ENCODE measurements at places on chromosomes 2 and 18. TPM values are rescaled to one million over a fixed set of nuclear protein-coding genes. Genes with fewer than 3 reads are reported as not detected.

DNA sequence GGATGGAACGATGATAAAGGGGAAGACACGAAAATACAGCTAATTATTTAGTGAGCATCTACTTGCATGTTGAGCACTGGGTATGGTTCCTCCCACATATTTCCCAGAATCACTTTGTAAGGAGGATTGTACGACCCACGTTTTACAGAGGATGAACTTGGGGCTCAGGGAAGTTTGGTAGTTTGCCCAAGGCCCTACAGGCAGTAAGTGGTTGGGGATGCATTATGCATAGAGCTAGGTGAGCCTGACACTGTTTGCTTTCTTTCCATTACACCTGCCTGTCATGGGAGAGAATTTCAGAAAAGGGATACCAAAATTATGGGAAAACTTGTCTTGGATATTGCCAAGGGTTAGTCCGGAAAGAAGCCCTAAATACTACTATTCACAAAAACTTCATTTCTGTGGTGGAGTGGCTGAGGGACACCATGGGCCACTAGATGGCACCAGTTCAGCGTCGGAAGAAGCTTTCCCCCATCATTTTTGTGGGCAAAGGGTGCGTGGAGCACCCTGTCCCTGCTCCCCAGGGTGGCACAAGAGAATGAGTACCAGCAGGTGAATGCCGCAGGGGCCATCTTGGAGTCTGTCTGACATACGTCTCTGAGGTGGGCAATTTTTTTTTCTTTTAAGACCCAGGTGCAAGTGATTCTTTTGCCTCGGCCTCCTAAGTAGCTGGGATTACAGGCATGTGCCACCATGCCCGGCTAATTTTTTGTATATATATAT lies 23.5 kb upstream of the C18orf32 start:
- DNase-seq: peak; percentile 71

DNA sequence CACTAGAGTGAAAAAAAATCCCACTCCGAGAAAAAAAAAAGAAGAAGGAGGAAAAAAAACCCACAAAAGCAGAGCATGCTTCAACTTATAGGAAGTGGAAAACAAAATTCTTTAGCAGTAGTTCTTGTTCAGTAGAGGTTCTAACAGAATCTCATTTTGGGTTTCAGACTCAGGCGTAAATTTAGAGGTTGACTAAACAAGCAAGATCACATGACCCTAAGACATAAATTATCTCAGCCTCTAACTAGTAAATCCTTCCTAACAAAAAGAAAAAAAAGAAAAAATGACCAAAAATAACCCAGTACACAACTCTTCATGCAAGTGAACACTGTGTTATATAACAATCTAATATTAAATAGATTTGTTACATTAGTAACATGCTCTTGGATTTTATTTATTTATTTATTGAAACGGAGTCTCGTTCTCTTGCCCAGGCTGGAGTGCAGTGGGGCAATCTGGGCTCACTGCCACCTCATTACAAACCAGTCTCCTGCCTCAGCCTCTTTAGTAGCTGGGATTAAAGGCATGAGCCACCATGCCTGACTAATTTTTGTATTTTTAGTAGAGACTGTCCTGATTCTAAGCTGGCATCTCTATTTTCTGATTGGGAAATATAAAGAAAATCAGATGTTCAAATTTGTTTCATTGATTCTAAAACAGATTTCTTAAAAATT lies 35.4 kb downstream of the PPP4R3B start:
- DNase-seq: no peak

DNA sequence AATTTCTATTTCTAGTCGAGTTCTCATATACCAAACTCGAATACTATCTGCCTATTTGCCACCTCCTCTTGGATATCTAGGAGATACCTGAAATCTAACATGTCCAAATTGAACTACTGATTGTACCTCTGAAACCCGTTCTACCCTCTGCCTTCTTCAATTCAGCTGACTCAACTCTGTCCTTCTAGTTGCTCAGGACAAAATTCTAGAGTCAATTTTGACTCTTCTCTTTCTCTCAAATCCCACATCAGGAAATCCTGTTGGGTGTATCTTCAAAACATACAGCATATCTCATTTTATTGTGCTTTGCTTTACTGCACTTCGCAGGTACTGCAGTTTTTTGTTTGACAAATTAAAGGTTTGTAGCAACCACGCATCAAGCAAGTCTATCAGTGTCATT lies 137.8 kb downstream of the ZAP70 start:
- no peak for DNase-seq

GRCh38 chr18:30177056-30177455 lies 865.5 kb downstream of the DSC3 start:
- DNase-seq: no peak

- DNase-seq: no peak
Observed at GRCh38 chr18:34929336-34929780, 111.9 kb upstream of the MAPRE2 start.

DNA sequence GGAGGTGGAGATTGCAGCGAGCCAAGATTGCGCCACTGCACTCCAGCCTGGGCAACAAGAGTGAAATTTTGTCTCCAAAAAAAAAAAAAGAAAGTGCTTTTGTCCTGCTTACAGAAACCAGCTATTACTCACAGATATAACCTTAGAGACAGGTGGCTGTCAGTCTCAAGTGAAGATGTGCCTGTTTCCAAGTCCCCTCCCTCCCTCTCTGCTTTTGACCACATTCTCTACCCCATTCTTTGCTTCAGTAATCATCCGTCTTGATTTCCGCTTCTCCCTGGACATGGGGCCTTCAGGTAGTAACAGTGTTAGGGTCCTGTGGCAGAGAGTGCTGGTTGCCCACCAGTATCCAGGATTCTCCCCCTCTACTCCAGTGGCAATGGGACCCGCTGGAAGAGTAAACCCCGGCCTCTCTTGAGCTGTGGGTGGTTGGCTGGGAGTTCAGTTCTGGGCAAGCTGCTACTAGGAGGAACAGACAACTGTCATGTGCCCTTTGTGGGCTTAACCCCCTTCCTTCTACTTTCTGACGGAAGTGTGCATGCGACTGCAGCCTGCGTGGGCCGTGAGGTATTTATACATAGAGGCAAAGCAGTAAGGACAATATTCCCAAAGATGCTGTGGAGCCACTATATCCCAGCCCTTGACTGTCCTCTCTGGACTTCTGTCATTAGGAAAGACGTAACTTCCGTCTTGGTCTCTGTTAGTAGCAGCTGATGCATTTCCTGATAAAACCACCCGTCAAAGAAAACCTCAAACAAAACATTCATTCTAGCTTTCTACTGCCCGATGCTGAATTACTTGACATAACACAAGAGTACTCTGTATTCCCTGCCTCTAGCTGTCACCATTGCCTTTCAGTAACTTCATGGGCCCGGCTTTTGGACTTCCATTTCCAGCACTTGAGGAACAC lies 17.8 kb downstream of the PDCL3 start:
- DNase-seq: no peak

DNA sequence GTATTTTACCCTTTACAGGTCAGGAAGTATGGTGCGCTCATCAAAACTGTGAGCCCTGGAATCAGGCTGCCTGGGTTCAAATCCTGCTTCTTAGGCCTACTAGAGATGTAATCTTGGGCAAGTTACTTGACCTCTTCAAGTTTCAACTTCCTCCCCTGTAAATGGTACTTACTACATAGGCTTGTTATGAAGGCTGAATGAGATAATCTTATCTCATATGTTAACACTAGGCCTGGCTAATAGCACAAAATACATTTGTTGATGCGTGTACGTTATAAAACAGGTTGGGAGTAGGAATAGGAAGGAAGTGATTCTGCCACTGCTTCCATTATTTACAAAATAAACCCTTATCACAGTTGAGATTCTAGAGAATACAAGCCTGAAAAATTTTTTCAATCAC lies 1.7 kb upstream of the RFTN2 start:
- DNase-seq: no peak

GRCh38 chr2:189552334-189552990 lies 28.1 kb downstream of the SLC40A1 start:
- no peak for DNase-seq

DNA sequence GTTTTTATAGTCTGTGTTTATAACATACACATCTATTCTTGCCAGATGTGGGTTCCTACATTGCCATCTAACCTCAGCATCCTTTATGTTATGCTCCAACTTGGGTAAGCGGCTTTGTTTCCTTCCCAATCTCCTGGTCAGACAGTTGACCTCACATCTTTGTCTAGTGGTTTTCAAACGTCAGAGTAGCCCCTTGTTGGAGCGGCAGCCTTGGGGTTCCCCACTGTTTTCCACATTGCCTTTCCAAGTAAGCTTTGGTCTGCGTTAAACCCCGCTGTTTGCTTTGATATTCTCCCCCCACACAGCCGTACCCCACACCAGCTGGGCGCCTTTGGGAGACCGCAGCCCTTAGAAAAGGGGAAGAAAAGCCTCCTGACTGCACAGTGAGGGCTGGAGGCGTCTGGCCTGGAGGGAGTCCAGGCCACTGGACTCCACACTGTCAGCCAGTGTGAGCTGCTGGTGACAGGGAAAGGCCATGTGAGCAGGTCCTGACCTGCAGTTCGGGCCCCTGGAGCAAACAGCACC lies 83.3 kb downstream of the MALT1 start:
- DNase-seq: no peak

GRCh38 chr2:240584486-240585031 lies 2.0 kb upstream of the CAPN10 start:
- peak; percentile 65 for DNase-seq

GRCh38 chr2:147231607-147232006 lies 613.2 kb upstream of the ACVR2A start:
- DNase-seq: no peak

DNA sequence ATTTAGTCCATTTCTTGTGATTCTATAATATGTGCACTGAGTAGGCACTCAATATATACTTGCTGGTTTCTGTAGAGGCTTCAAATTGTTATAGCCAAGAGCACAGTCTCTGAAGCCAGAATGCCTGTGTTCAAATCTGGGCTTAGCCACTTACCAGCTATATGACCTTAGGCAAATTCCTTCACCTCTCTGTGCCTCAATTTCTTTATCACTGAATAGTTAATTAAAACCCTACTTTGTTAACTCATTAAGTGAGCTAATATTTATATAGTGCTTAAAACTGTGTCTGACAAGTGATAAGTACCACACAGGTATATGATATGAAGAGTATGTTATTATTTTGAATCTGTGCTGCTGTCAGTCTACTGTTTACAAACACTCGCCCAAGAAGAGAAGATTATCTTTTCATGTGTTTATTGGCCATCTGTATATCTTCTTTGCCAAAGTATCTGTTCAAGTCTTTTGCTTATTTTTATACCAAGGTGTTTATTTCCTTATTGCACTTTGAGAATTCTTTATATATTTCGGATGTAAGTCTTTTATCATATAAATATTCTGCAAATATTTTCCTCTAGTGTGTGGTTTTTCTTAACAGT lies 1.3 kb upstream of the RIT2 start:
- no peak for DNase-seq

DNA sequence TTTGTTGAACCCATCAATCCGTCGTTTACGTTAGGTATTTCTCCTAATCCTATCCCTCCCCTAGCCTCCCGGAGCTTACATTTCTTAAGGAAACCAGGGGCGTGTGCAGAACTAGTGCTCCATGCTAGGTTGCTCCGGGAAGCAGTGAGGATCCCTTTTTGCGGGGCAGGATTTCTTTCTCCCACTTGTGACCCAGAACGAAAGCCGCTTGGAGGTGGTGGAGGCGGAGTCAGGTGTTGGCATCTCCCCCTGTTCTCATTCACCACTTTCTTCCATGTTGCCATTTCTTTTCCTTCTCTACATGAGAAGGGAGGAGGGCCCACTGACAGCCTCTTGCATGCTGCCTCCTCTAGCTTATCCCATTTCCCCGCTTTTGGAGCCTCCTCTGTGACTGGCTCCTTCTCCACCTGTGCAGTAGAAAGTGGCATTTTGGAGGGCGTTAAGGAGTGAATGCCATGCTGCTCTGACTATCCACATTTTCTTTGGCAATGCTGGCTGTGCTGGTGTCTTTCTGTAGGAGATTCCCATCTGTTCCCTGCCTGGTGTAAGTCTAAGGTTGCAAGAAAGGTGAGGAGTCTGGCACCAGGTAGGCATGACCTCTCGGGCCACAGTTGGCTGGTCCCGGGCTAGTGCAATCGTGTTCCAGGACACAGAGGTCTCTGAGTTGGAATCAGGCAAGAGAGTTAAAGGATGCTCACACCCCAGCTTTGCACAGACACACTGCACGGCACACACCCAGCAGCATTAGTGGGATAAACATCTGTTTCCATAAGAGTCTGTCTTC lies 89.5 kb downstream of the ACKR3 start:
- no peak for DNase-seq

- no peak for DNase-seq
Observed at GRCh38 chr2:215418064-215418963, 17.6 kb downstream of the FN1 start.

DNA sequence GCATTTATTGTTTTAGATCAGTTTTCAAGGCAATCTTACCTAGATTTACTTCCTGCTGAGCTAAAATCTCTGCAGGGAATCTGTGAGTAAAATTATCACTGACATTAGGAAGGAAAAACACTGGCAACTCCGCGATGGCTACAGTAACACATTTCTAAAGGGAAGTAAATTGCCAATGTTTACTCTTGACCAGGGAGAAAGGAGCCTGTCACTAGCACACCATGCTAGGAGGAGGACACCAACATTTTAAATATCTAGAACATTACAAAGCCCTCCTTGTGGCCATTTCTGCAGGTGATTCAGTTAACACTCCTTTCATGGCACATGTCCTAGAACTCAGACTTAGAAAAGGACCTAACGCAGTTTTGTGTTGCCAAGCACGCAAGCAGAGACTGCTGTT lies 58.4 kb downstream of the TCF4 start:
- no peak for DNase-seq

GRCh38 chr2:107473150-107473549 lies 353.5 kb upstream of the RGPD4 start:
- no peak for DNase-seq

DNA sequence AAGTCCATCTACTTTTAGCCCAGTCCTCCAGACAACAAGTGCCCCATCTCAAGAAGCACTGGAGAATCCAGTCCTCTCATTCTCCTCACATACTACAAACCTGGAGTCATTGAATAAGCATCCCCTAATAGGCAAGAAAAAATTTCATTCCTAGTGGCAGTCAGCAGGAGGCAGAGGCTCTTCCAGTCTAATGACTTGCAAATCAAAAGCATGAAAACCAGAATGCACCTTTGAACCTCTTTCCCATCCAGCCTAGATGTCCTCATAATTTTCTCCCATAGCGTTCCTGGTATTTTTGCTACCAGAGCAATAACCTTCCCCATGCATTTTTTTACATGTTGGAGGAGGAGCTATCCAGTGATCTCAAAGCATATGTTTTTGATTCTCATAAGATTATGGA lies 252.6 kb downstream of the TTC32 start:
- DNase-seq: no peak

DNA sequence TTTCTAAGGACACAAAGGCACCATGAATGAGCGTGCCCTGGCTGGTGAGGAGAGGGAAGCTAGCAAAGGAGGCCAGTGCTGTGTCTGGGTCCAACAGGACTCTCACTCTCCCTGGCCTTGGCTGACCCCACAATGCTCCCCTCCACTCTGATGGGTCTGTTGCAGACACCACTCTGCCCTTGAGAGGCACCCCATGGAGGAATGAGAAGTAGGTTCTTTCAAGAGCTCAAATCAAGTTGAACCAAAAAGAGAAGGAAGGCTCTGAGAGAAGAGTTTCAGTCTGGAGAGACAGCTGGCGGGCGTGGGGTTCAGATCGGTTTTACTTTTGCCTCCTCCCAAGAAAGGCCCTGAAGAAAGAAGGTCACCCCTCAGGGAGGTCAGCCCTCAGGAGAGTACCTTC lies 18.4 kb downstream of the TMEM247 start:
- no peak for DNase-seq

GRCh38 chr18:62938006-62938405 lies 222.7 kb downstream of the PHLPP1 start:
- DNase-seq: no peak

Gene FEV
- not detected for polyA plus RNA-seq

Gene TTC31
- polyA plus RNA-seq: 15.8 TPM

Gene DPP4
- polyA plus RNA-seq: 1.0 TPM

Gene EVX2
- polyA plus RNA-seq: not detected

Gene POTEE
- polyA plus RNA-seq: 0.79 TPM

Gene CYB5A
- polyA plus RNA-seq: 274 TPM

Gene GALR1
- polyA plus RNA-seq: 0.32 TPM

Gene CELF4
- 6.7 TPM for polyA plus RNA-seq
